Stimulated activated CD4-positive, alpha-beta T cell treated with anti-CD3 and anti-CD28 coated beads, Interleukin-1b, Interleukin-23, amount 100 ng/mL, for 4 hours (primary cell): ENCODE measurements at places on chromosomes 2 and 18.
A peak's percentile ranks its signal among the peaks of the same experiment; 100 is the strongest.

- DNase-seq: no peak
Measured at GRCh38 chr2:141994066-141994465, 136.8 kb downstream of the LRP1B start.

- peak; percentile 50 for DNase-seq
Measured at GRCh38 chr2:227766373-227766883, 20.7 kb downstream of the SCYGR8 start.

GRCh38 chr18:63468575-63468974 lies 8.2 kb upstream of the SERPINB5 start:
- no peak for DNase-seq

DNA sequence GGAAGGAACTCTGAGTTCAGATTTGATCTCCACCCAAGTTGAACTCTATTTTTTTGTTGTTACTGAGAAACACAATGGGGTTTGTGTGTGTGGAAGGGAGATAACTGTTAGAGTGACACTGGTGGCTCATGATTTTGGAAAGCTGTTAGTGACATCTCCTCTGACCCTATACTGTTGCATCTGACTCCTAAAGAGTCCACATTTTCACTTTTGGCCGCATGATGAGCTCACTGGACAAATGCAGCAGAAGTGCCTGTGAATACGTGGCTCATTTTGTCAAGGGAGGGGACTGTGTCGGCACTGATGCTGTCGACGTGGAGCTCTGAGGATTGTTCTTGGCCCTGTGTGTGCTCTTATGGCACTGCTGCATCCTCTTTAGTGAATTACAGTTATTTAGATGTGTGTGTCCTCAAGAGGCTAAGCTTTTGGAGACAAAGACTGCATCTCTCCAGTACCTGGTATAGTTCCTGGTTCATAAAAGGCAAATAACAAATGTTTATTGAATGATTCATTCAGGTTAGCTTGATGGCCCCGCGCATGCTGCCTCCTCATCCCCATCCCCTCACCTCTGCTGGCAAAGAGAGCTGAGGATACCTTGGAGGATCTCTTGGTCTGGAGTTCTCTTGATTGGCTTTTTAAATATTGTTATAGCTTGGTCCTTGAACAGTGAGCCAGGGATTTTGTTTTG lies 135.4 kb downstream of the PHLPP1 start:
- DNase-seq: no peak

- no peak for DNase-seq
Measured at GRCh38 chr18:47912794-47913585, 17.5 kb downstream of the SMAD2 start.

DNA sequence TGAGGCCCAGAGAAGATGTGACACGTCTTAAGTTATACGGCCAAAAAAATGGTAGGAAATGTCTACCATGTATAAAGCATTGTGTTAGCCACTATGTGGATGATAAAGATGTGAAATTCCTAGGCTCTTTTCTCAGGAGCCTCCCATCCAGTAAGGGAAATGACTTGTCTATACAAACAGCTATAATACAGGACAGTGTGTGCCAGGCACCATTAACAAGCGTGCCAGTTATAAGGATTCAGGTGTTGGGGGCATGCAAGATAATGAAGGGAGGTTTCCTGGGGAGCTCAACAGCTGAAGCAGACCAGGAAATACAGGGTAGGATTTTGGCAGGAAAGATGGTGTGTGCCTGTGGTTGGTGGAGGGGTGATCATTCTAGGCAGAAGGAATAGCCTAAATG lies 37.6 kb downstream of the ALPK2 start:
- DNase-seq: no peak

- no peak for DNase-seq
Measured at GRCh38 chr18:2986150-2986865, 26.6 kb downstream of the LPIN2 start.

GRCh38 chr2:232626584-232626983 lies 6.8 kb upstream of the EFHD1 start:
- DNase-seq: no peak

GRCh38 chr2:191693166-191693565 lies 15.2 kb downstream of the NABP1 start:
- DNase-seq: no peak

GRCh38 chr18:33424266-33424946 lies 16.1 kb downstream of the CCDC178 start:
- DNase-seq: no peak

- DNase-seq: no peak
Measured at GRCh38 chr2:139427164-139427563, 647.0 kb upstream of the NXPH2 start.

DNA sequence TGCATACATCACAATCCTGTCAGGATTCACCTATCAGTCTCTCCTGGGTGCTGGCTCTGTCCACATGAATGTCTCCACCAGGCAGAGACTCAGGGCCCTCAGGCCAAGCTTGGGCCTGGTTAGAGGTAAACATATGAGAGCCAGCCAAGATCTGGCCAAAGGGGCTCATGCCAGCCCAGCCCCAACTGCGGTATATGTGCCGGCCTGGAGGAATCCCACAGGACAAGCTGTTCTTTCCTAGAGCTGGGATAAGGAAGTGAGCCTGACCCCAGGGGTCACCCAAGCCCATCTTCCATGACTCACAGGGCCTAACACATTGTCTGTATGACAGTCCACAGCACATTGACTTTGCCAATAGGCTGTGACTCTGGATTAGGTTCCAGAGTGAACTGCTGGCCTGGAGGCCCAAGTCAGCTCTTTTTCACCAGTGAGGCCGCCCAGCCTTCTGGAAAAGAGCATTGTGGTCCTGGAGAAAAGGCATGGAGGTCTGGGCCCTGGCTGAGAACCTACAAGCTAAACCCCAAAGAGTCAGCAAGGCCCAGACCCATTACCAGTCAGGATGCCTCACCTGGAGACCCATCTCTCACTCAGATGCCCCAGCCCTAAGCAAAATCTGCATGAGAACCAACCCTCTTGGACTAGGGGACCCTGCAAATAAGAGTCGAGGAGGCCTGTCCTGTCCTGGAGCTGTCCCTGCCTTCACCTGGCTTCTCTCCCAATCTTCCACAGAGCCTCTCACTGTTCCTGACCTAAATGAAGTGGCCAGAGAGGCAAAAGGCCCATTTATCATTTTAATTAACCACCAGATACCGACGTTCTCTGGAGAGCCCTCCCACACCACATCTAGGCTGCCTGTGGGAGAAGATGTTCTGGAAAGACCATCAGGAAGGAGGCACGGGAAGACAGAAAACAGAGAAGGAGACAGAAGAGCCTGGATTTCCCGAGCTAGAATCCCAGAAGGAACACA lies 120.9 kb upstream of the PKDCC start:
- DNase-seq: no peak

DNA sequence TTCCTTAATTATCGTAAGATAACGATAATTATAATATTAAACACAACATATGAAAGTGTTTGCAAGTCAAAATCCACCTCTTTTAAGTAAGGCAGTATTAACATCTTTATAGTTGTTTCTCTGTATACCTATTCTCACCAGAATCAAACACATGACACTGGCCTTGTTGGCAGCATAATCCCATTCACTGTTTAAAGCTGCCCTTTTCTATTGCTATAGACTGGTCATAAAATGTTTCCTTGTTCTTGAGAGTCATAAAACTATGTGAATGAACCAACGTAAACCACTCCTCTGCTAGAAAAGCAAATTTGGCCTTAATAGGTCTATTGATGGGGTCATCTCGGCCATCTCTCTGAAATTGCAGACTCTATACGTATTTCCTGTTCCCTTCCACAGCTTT lies 293.1 kb downstream of the SLC8A1 start:
- no peak for DNase-seq

DNA sequence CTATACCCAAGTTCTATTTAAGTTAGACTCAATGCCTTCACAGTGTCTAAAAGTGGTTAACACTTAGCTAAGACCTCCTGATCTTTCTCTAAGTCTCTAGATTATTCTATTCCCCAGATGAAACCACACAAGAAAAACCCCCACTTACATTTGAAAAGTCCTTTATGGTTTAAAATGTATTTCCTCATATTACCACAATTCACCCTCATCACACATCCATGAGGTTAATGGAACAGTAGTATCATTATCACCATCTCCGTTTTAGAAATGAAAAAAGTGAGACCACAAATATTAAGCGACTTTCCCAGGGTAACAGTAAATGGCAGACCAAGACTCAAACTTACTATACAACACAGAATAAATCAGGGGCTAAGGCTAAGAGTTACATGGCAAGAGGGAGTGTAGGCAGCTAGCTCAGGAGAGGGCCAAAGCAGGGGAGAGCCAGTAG lies 28.6 kb downstream of the EPG5 start:
- DNase-seq: no peak

GRCh38 chr2:121527009-121527682 lies 3.5 kb upstream of the RNU4ATAC start:
- no peak for DNase-seq

- no peak for DNase-seq
Measured at GRCh38 chr2:200136655-200137054, 169.8 kb upstream of the SPATS2L start.

- no peak for DNase-seq
Measured at GRCh38 chr2:20436716-20437470, 10.0 kb upstream of the RHOB start.

DNA sequence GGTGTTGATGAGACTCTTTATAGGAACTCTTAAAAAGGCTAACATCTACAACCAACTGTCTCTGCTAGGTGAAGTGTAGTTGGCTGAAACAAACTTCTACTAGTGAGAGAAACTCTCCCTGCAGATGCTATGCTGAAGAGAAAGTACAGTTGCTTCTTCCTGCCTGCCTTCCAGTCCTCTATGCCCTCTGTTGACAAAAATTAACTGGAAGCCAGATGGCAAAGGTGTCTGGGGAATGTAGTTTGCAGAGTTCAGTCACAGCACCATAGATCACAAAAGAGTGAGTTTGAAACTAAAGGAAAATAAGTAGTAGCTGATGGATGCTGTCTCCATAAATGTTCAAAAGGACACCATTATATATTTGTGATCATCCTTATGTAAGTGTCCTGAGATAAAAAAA lies 958.8 kb upstream of the NRXN1 start:
- DNase-seq: no peak

DNA sequence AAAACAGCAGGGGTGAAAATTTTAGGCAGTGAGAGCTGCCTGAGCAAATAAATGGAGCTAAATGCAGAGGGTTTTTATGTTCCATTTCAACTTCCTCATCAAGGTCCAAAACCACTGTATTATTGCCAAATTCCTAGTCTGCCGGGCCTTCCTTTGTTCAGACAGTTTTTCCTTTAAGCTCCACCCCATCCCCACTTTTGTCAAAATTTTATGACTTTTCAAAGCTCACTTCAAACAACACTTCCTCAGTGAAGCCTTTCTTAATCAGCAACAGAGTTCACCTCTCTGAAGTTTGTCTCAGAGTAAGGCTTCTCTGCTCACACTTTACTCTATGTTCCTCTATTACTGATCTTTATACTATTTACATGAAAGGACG lies 81.3 kb downstream of the CERKL start:
- DNase-seq: no peak

DNA sequence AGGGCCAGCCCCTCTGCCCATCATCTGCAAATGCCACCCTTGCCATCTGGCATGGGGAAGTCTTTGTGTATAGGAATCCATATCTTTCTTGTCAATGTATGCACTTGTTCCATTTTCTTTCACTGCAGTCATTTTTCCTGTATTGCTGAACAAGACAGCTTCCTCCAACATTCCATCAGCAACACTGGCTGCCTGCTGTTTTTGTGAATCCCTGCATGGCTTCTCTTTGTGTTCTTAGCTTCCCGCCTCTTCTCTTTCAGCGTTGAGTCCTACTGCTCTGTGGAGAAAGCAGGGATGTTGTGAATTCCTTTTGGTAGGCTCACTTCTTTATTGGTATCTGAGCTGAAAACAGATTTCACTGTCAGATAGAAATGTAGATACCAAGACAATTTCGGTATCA lies 150.0 kb downstream of the LPIN1 start:
- no peak for DNase-seq

DNA sequence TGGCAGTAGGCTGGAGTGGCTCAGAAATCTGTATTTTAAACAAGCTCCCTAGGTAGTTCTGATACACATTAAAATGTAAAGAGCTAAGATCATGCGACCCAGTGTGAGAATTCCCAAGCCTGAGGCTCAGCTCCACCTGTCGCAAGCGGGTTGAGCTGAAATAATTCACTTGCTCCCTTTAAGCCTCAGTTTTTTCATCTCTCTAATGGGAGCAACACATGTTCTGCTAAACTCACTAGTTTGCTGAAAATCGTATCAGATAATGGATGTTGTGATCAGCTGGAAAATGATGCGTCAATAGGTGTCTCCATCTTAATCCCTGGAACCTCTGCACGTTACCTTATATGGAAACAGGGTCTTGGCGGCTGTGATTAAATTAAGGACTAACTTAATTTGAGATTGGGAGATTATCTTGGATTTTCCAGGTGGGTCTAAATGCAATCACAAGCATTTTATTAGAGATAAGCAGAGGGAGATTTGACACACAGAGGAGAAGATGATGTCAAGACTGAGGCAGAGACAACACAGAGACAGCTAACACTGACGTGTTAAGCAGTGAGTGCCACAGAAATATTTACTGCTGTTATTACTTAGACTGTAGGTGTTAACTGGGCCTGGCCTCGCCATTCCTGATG lies 53.0 kb downstream of the POMC start:
- no peak for DNase-seq

GRCh38 chr2:221334481-221335218 lies 237.5 kb downstream of the EPHA4 start:
- DNase-seq: no peak

DNA sequence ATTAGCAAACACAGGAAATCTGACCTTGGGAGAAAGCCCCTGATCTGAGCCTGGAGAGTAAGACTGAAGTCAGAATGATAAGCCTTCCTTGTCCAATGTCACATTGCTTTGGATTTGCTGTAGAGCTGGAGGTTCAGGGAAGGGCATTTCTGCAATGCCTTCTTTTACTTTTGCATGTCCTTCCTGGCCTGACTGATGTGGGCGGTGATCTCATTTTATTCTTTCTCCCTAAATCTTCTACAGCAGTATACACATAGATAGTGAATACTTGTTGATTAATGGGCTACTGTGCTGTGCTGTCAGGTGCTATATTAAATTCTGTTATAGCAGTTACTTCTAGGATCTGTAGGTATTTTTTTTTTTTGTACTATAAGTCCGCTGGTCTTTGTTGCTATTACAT lies 62.6 kb downstream of the PLCL1 start:
- DNase-seq: no peak

- peak; percentile 86 for DNase-seq
Measured at GRCh38 chr18:8608795-8609658, at the start of gene RAB12. Gene RAB12, plus strand, starts transcription at chr18:8609437. Its CDS starts 3 bp downstream, at chr18:8609440.

DNA sequence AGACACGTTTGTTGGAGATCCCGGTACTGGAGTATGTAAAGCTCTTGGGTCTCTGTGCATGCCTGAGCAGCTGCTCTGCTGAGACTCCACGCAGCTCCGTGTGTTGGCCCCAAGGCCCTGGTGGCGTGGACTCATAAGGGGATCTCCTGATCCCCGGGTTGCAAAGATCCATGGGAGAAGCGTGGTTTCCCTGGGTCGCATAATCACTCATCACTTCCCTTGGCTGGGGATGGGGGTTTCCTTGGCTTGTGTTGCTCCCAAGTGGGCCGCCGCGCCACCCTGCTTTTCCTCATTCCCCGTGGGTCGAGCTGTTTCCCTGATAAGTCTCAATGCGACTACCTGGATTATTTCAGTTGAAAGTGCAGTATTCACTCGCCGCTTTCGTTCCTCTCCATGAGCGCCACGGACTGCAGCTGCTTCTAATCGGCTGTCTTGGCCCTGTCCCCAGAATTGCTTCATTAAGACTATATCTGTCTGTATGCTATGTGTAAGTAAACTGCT lies 76.0 kb downstream of the EPC2 start:
- DNase-seq: no peak
